ENCODE measurements at places on chromosomes 1 and 21.

GRCh38 chr1:20931930-20932436 is 144.9 kb upstream of the HP1BP3 start:
- no peak for DNase-seq

- no peak for DNase-seq
Observed at GRCh38 chr1:17791480-17791879, 36.3 kb downstream of the ACTL8 start.

DNA sequence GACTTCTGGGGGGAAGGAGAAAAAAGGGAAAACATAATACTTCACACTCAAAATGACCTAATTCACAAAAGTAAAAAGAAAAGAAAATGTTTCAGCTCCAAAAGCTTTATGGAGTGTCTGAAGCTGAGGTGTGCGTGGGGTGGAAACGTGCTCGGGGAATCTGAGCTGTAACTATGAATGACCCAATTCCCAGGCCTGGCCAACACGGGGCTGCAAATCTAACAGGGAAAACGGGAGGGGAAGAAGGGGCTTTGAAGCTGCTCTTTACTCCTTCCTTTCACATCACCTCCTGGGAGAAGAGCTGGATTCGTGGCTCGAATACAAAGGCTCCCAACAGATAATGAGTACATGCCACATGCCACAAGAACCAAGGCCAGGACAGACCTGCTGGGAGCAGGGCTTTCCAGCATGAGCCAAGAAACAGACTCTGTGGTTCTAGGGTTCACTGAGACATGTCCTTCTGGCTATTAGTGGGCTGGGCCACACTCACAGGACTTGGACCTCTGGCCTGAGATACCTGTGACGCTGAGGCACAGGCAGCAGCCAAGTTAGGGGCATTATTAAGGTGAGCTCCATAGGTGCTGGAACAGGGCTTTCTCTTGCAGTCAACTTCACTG is 51.5 kb downstream of the SLC66A1 start:
- no peak for DNase-seq

GRCh38 chr1:119908661-119909060 is 12.3 kb upstream of the ADAM30 start:
- DNase-seq: no peak

DNA sequence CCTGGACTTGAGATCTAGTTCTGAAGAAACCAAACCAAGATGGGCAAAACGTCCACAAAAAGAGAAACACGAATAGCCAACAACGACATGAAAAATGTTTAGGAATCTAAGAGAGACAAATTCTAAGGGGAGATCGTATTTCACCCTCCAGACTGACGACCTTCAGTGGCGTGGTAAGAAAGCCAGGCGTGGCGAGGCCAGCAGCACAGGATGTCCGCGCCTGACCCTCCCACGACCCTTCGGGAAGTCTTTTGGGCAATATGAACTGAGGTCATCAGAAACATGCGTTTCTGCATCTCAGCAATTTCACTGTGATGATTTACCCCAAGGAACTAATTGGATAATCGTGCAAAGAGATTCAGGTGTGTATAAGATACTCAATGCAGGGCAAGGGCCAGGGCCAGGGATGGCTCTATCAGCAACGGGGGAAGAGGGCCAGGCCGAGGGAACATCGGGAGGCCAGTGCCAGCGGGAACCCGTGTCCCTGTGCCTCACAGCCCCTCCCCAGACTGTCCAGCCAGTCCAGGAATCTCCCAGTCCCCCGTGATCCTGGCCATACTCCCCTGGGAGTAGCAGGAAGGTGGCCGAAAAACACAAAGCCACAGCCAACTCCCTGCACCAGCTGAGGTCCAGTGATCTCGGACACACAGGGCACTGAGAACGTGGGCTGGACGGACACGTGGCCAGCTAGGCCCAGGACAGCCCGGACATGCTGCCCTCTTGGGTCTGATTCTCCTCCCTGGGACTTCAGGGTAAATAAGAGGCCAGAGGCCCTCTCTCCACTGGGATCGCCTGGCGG is 53.6 kb upstream of the ADARB1 start:
- DNase-seq: no peak

DNA sequence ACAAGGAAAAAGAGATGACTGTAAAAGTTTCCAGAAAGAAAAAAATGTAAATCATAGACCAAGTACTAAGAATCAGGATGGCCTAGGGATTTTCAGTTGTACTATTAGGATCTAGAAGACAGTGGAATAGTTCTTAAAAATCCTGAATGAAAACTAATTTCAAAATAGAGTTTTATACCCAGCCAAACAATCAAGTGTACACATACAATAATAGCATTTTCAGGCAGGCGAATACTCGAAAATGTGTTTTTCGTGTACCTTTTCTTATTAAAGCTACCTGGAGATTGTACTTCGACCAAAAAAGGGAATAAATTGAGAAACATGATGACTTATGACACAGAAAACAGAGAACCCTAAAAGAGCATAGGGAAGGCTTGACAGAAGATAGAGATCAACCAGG is 118.6 kb downstream of the SDCCAG8 start:
- DNase-seq: no peak

GRCh38 chr1:165635329-165635728 is 4.3 kb downstream of the MGST3 start:
- no peak for DNase-seq

DNA sequence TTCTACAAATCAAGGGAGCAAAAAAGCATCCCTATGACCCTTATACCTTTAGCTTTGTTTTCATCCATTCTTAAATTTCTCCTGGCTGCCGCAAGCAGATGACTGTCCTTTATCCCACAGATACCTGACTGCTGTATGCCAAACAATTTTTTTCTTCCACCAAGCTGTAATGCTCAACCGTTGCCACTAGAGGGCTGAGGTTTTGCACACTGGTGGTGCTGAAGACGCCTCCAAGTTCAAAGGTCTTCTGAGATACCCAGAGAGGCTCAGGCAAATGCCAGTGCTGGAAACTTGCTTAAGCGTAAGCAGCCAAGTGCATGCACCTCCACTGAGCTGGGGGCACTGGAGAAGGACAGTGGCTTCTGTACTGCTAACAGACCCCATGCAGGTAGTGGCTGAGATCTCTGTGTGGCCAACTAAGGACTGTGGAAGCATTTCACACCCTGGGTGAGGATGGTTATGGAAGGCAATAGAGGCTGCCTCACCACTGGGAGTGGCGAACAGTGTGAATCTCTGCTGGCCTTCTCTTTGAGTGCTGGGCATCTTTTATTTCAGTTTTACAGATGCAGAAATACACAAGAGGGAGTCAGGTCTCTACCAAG is 28.5 kb downstream of the CNIH3 start:
- DNase-seq: peak; percentile 24

Measured in stimulated activated CD8-positive, alpha-beta memory T cell treated with anti-CD3 and anti-CD28 coated beads, Interleukin-7, amount 100 ng/mL, for 24 hours (primary cell).